ENCODE measurements at places on chromosomes 3 and 15. TPM values are rescaled to one million over a fixed set of nuclear protein-coding genes. Genes with fewer than 3 reads are reported as not detected.

DNA sequence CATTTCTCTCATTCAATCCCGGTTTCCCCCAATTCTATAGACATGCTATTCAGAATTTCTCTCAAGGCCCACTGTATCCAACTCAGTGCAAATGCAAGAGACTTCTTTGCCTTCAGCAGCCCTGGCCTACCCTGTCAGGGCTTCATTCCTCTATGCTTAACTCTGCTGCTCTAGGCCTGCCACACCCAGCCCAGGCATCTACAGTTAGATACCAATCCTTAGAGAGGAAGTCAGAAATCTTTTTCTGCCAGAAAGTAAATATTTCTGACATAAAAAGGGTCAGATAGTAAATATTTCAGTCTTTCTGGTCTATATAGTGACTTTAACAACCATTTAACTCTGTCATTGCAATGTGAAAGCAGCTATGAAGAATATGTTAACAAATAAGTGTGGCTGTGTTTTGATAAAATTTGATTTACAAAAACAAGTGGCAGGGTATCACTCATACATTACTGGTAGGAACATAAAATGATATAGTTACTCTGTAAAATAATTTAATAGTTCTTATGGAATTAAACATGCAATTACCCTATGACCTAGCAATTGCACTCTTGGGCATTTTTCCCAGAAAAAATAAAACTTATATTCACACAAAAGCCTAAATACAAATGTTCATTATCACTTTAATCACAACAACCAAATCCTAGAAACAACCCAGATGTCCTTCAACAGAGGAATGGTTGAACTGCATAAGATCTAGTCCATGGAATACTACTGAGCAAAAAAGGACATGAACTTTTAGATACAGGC, 942.0 kb downstream of the SQOR start:
- peak; percentile 65 for DNase-seq

MLF1 gene
- polyA plus RNA-seq, result 53.5 TPM

HYPK gene
- 13.3 TPM for polyA plus RNA-seq

- no peak for DNase-seq
Observed at GRCh38 chr3:149163066-149163465, 33.6 kb downstream of the HPS3 start.

DNA sequence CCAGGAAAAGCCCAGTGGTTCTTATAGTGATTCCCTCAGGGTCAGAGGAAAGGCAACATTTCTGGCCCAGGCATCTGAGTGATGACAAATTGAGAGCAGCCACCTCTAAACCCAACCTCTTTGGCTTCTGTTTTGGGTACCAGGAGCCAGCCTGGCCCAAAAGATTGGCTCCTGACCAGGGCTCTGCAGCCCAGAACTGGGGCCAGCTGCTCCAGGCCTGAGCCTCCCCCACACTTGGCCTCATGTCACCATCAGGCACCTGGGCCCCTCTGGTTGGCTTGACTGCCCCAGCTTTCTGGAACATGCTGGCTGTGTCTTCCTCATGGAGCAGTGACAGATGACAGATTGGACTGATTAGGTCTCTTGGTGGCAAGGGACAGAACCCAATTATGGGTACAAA, 26.0 kb upstream of the HCN4 start:
- no peak for DNase-seq

DNA sequence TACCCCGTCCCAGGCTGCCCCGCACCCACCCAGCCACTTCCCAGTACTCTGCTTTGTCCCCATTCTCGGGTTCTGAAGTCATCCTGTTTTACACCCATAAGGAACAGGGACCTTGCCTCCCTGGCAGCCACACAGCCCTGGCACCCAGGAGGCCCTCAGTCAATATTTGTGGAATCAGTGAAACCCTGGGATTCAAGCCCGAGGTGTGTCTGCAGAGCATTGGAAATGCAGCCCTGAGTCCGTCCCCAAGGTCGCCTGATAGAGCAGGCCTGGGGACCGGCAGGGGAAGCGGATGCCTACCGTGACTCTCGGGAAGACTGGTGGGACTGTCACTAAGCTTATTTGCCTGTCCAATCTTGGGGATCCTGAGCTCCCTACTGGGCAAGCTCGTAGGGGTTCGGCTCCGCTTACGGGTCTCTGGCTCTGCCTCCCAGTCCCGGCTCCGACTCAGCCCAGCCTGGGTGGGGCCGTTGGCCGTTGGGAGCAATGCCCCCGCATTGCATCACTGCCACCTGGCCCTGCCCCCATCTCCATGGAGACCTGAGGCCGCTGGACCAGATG, 64.4 kb upstream of the TAMM41 start:
- DNase-seq, result no peak

GOLGA8J gene
- 0.63 TPM for polyA plus RNA-seq

ACKR2 gene
- 3.2 TPM for polyA plus RNA-seq

GRCh38 chr3:58274027-58274614, 31.9 kb upstream of the RPP14 start:
- DNase-seq, result no peak

- DNase-seq, result no peak
Observed at GRCh38 chr15:83127547-83128150, 20.2 kb downstream of the TM6SF1 start.

Measured in renal pelvis (tissue), 12 donors.